ENCODE measurements at places on chromosomes 1 and 21.

GRCh38 chr21:46621457-46622182 is 13.9 kb upstream of the PRMT2 start:
- H3K4me1 ChIP-seq = no peaks in the 10 kb centered on the region
- no peak overlapping the region for H3K27ac ChIP-seq
- H3K36me3 ChIP-seq = no peaks in the 10 kb centered on the region
- H3K4me3 ChIP-seq = no peak overlapping the region
- no peaks in the 10 kb centered on the region for H3K27me3 ChIP-seq
- no peak for DNase-seq

DNA sequence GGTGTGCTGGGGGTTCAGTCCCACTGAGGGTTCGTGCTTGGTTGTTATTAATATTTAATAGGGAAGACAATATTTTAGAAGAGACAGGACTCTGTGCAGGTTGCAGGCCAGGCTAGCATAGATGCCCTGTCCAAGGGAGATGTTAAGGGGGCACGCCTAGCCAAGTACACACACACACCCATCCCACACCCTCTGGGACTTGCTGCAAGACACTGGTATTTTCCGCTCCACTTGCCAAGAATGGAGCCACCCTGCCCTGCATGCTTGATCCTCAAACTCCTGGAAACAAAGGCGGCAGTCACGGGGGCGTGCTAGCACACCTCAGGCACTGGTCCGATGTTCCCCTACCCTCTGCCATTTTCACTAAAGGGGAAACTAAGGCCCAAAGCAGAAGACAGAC is 99.1 kb downstream of the MRPL37 start:
- peaks cover 4% of the 10 kb centered on the region for H3K4me1 ChIP-seq
- no peak for DNase-seq
- no peaks in the 10 kb centered on the region for H3K27me3 ChIP-seq
- H3K36me3 ChIP-seq = no peaks in the 10 kb centered on the region
- no peak overlapping the region for H3K4me3 ChIP-seq
- peak overlapping the region; percentile 12 for H3K27ac ChIP-seq

DNA sequence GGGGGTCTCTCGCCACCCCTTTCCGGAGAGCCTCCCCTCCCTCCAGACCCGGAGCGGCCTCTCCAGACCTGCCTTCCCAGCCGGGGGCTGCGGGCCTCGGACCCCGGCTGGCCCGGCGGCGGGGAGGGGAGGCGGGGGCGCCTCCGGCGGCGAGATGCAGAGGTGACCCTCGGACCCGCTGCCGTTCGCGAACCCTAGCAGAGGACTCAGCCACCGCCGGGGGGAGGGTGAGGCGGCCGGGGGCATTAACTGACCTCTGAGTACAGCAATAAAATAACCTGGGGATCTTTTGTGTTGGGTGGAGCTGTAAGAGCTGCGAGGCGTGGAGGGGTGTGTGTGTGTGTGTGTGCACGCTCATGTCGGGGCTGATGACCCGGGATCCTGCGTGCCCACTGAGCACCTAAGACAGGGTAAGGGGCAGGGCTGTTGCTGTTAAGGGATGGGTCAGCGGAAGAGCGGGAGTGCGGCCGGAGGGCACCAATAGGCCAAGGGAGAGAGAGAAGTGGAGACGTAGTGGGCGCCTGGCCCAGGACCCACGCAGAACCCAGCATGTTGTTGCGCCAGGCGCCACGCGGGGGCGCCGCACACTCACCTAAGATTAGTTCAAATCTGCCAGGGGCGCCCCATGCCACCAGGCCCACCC is 6.3 kb downstream of the HAPLN2 start:
- no peak overlapping the region for H3K4me3 ChIP-seq
- peak; percentile 71 for DNase-seq
- peaks cover 15% of the 10 kb centered on the region for H3K4me1 ChIP-seq

DNA sequence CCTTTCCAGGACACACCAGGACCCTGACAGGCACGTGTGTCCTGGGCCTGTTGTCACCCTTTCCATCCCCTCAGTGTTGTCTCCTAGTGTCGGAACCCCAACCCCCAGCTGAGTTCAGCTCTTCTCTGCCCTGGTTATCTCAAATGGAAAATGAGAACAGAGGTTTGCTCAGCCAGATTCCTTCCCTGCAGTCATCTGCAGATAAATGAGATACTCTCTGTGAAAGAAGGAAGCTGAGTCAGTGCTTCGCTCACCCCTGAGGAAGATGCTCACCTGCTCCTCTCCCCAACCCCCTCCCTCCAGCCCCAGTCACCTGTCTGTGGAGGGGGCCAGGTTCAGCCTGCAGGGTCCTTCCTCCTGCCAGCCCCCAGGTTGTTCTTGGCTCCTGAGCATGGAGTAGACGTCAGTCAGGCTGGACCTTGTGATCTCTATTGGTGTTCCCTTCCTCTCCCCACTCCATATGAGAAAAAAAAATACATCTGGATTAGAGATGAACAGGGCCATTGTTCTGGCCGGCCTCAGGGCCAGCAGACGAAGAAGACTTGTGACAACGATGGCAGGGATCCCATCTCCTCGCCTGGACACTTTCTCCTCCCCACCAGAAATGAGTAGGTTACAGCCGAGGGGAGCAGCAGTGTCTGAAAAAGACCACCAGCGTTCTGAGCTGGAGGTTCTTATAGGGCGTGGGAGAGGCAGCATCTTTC is 20.9 kb downstream of the PHGDH start:
- peaks cover 9% of the 10 kb centered on the region for H3K36me3 ChIP-seq
- H3K4me3 ChIP-seq = no peak overlapping the region
- H3K27me3 ChIP-seq = no peaks in the 10 kb centered on the region
- no peak overlapping the region for H3K27ac ChIP-seq

GRCh38 chr1:90850181-90850897 is 133.2 kb upstream of the BARHL2 start:
- H3K4me3 ChIP-seq = peak overlapping the region; percentile 72
- no peak overlapping the region for H3K27ac ChIP-seq
- H3K36me3 ChIP-seq = no peaks in the 10 kb centered on the region
- no peak for DNase-seq
- peaks cover 17% of the 10 kb centered on the region for H3K27me3 ChIP-seq

DNA sequence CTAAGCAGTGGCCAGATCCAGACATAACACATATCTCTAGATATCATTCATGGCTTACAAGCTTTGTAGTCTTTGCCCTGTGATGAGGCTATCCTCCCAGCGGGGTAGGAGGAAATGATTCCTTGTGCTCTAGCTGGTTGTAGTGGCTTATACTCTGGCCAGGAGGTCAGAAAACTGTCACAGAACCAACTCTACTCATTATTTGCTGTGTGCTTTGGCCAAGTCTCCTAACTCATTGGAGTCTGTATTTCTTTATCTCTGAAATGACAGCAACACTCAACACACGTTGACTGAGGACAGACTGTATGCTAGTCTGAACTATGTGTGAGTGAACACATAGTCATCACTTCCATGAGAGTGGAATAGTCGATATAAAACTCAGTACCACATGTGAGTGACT is 116.7 kb upstream of the F3 start:
- no peak overlapping the region for H3K27ac ChIP-seq
- H3K27me3 ChIP-seq = no peaks in the 10 kb centered on the region
- H3K36me3 ChIP-seq = no peaks in the 10 kb centered on the region
- H3K4me1 ChIP-seq = no peaks in the 10 kb centered on the region

DNA sequence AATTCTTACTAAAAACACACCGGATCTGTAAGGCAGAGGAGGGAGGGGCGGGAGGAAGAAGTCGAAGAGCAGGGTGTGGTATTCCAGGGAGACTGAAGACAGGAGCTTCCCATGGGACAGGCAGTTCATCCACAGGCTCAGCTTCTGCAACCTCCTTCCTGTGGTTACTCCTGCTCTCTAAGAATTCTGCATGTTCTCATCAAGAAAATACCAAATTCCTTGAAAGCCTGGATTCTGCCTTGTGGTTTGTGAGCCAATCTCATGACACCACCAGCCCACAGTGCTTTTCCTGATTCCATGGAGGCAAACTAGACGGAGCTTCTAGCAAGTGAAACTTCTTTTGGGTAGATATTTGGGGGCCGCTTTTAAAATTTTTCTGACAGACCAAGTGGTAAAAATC is 1.1 kb upstream of the ST6GALNAC3 start:
- no peaks in the 10 kb centered on the region for H3K27me3 ChIP-seq
- no peaks in the 10 kb centered on the region for H3K4me1 ChIP-seq
- no peak for DNase-seq
- no peaks in the 10 kb centered on the region for H3K36me3 ChIP-seq
- no peak overlapping the region for H3K4me3 ChIP-seq

DNA sequence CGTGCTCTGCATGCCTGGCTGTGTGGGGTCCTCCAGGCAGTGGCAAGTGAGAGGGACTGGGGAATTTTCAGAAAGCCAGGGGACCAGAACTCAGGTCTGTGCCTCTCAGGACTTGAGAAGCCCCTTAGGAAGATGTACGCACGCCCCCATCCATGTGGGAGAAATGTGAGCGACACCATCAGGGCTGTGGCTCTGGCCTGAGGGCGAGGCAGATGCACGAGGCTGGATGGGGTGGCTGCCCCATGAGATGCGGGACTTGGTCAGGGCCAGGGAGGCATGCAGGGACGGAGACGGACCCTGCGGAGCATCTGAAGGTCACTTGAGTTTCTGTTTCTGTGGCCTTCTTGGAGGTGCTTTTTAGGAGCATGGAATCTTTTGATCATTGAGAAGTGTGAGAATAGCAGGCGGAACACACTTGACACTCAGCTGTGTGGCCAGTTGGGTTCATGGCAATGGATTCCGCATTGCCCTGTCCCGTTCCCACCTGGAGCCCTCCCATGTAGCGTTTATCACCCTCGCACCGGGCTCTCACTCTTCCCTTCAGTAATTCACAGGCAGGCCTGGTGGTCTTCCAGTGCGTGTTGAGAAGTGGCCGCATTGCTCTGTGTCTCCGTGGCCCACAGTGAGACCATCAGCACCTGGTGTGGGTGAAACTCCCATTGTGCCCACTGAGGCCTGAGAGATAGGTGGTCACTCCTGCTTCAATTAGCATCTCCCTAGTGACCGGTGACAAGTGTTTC is 30.7 kb upstream of the ACTRT2 start:
- H3K27ac ChIP-seq = no peak overlapping the region
- no peaks in the 10 kb centered on the region for H3K4me1 ChIP-seq
- H3K36me3 ChIP-seq = no peaks in the 10 kb centered on the region
- no peaks in the 10 kb centered on the region for H3K27me3 ChIP-seq
- H3K4me3 ChIP-seq = no peak overlapping the region

- DNase-seq = no peak
- no peaks in the 10 kb centered on the region for H3K27me3 ChIP-seq
- H3K36me3 ChIP-seq = no peaks in the 10 kb centered on the region
- H3K27ac ChIP-seq = no peak overlapping the region
- no peaks in the 10 kb centered on the region for H3K4me1 ChIP-seq
- H3K4me3 ChIP-seq = no peak overlapping the region
Measured at GRCh38 chr1:164033782-164034181, 525.2 kb upstream of the PBX1 start.

- no peaks in the 10 kb centered on the region for H3K36me3 ChIP-seq
- H3K27me3 ChIP-seq = no peaks in the 10 kb centered on the region
- DNase-seq = no peak
- H3K27ac ChIP-seq = no peak overlapping the region
Measured at GRCh38 chr1:65459397-65459768, 38.9 kb downstream of the LEPR start.

DNA sequence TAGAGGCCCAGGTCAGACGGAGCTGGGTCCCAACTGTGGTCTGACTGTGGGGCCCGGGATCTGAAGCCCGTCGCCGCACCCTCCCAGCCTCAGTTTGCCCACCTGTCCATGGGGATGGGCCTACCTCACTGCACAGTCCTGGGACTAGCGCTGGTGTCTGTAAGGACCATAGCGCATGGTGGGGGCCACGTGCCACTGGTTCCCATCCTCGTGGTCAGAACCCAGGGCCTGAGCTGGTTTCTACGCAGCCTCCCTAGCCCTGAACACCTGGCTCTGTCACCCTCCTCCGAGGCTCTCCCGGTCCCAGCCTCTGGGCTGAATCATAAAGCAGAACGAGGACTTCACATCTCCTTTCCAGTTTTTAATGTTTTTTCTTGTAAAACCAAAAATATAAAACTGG is 46.7 kb downstream of the DMRTB1 start:
- no peaks in the 10 kb centered on the region for H3K36me3 ChIP-seq
- no peak for DNase-seq
- H3K4me1 ChIP-seq = no peaks in the 10 kb centered on the region
- no peaks in the 10 kb centered on the region for H3K27me3 ChIP-seq

- DNase-seq = no peak
- H3K36me3 ChIP-seq = no peaks in the 10 kb centered on the region
- no peak overlapping the region for H3K4me3 ChIP-seq
- H3K4me1 ChIP-seq = peaks cover 17% of the 10 kb centered on the region
Measured at GRCh38 chr1:212219679-212220463, 65.3 kb upstream of the PPP2R5A start.

- no peaks in the 10 kb centered on the region for H3K4me1 ChIP-seq
- H3K4me3 ChIP-seq = no peak overlapping the region
- no peak for DNase-seq
- no peaks in the 10 kb centered on the region for H3K27me3 ChIP-seq
- H3K27ac ChIP-seq = no peak overlapping the region
Measured at GRCh38 chr1:160884579-160884978, 401 bp downstream of the ITLN1 start.

Measured in kidney (tissue), 22 donors.